ENCODE measurements at places on chromosomes 7 and 10.
A peak's percentile ranks its signal among the peaks of the same experiment; 100 is the strongest.

GRCh38 chr10:45253183-45253914 lies 62.1 kb downstream of the OR13A1 start:
- DNase-seq, result no peak

DNA sequence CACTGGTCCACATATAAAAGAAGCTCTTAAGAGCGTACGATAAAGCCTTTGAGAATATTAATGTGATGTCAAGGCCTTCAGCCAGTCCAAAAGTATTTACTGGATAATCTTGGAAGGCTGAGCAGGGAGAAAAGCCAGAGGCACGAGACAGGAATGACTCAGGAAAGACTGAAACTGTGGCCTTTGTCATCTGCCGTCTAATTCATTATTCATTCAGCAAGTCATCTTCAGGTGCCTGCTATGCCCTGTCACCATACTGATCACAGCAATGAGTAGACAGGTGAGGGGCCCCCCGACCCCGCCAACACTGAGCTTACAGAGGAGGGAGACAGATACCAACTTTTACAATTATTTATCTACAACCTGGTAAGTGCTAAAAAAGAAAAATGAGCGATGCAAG lies 78.9 kb downstream of the VOPP1 start:
- DNase-seq, result no peak

GRCh38 chr10:116634126-116634975 lies 13.6 kb downstream of the PNLIPRP2 start:
- no peak for DNase-seq

DNA sequence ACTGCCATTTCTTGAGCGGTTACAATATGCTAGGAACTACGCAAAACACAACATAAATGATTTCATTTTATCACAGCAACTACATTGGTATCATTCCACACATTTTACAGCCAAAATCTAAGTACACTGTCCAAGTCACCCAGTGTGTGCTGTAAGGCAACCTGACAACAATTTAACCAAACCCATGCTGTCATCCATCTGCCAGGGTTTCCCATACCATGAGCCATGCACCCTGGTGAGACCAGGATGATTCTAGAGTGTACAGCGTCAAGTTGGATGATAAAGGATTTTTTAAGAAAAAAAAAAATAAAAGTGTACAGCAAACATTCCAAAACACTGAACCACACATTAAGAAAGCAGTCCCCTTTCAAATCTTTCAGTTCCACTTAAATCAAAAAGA lies 52.9 kb downstream of the PIK3AP1 start:
- DNase-seq, result no peak

- DNase-seq, result no peak
Measured at GRCh38 chr7:34260279-34260678, 354.9 kb downstream of the BMPER start.

DNA sequence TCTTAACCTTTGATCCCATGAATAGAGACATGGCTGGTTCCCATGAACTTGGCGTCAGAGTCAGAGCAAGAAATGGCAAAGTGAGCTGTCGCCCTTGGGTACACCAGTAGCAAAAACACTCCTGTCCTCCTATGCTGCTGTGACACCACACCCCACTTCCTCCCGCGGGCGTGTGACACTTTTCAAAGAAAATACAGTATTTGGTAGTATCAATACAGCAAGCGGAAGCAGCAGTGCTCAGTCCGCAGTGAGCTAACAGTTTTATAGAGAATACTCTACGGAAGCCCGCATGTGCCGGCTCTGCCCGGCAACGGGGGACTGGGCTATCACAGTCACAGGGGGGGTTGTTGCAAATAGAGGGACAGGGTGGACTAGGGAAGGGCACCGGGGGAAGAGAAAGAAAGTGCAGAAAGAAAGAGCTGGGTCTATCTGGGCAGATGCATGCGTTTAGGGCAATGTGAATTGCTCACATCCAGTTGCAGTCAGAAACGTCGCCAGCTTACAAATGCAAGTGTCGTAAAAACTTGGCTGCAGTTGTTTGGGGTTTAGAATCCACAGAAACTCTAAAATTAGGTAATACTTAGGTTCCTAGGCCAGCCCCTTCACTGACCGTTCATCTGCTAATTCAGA lies 49.8 kb downstream of the PRKCQ start:
- DNase-seq, result no peak

- DNase-seq, result no peak
Measured at GRCh38 chr7:23369695-23370404, 70.7 kb downstream of the MALSU1 start.

DNA sequence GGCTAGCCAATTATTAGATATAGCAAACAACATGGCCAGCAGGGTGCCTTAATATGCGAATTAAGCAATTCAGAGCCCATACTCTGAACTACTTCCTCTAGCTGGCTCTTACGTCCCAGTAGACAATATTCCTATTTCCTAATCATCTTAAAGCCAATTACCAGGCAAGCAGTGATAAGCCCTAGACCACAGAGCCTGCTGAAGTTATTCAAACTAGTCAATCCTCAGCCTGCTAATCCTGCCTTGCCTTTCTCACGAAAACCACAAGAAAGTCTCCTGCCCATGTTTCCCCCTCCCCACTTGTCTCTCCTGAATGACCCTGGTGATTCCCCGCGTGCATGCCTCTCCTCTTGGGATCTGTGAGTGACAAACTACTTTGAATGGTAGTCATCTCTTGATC lies 86.8 kb upstream of the CACNA2D1 start:
- DNase-seq, result no peak

DNA sequence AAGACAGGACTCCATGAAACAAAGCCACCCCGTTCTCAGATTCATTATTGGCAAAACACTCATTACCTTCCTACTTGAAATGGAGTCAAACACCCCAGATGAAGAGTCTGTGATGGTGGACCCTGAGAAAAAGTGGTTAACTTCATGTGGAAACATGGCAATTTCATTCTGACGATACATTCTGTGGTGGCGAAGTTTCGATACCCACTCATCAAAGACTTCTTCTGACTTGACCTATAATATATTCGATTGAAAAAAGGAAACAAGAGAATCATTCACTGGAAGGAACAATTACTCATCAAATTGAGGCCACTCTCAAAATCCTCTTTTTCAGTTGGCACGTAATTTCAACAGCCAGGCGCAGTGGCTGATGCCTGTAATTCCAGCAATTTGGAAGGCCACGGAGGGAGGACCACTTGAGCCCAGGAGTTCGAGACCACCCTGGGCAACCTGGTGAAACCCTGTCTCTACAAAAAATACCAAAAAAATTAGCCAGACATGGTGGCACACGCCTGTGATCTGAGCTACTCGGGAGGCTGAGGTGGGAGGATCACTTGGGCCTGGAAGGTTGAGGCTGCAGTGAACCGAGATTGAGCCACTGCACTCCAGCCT lies 108.8 kb upstream of the GSDME start:
- no peak for DNase-seq

DNA sequence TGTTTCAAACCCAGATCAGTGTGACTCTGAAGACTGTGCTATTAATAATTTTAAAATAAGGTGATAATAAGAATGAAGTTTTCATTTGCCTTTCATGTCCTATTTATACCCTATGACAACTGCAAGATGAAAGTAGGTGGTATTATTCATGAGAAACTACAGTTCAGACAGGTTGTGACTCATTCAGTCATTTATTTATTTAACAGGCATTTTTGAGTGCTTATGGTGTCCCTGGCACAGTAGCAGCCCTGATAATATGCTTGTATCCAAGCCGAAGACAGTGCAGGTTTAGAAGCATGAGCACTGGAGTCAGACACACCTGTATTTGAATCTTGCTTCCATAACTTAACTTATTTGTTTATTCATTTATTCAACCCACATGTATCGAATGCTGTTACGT lies 87.1 kb downstream of the FZD1 start:
- no peak for DNase-seq

- DNase-seq, result no peak
Measured at GRCh38 chr7:4042402-4043045, 639.6 kb upstream of the FOXK1 start.

GRCh38 chr10:130463104-130463875 lies 327.1 kb downstream of the GLRX3 start:
- DNase-seq, result no peak

- DNase-seq, result no peak
Measured at GRCh38 chr7:45451342-45452035, 122.7 kb upstream of the ADCY1 start.

DNA sequence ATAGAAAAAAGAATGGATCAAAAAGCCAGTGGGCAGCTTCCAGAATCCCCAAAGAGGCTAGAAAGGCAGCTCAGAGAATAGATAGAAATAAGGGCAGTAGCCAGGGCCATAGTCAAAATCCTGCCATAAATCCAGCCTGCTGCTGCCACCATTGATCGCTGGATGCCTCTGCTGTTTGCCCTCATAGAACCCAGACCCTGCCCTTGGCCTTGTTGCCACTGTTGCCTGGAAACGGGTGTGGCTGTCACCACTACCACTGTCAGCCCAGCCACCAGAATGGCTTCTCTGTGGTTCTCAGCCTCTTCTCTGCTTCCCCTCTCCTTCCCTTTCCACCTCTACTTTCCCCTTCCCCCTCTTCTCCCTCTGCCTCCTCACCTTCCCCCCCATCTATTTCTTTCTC lies 57.8 kb downstream of the HHEX start:
- no peak for DNase-seq

- DNase-seq, result no peak
Measured at GRCh38 chr10:47453141-47454007, 30.5 kb downstream of the ANXA8 start.

GRCh38 chr7:101814081-101814990 lies 3.1 kb upstream of the CUX1 start:
- no peak for DNase-seq

- peak; percentile 18 for DNase-seq
Measured at GRCh38 chr10:59176241-59177030, at the start of gene PHYHIPL. PHYHIPL (plus strand) TSS chr10:59176643; CDS start chr10:59176854, 211 bp downstream.

GRCh38 chr10:17891435-17891834 lies 60.3 kb upstream of the SLC39A12 start:
- no peak for DNase-seq

DNA sequence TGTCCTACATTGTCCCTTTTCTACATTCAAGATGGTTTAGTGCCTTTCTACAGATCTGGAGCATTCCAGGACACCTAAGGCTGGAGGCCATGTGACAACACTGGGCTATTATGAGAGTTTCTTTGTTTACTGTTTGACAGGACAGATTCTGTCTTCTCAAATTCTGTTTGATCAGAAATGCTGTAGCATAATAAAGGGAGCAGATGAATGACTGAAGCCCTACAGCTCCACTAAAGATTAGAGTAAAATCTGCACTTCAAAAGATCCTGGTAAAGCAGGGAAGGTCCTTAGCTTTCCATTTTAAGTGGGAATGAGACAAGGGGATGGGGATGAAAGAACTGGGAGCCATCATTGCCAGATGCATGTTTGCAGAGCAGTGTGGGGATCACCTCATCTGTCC lies 38.4 kb downstream of the TMEM229A start:
- DNase-seq, result no peak

GRCh38 chr7:141954334-141954733 lies 7.6 kb upstream of the CLEC5A start:
- DNase-seq, result no peak

DNA sequence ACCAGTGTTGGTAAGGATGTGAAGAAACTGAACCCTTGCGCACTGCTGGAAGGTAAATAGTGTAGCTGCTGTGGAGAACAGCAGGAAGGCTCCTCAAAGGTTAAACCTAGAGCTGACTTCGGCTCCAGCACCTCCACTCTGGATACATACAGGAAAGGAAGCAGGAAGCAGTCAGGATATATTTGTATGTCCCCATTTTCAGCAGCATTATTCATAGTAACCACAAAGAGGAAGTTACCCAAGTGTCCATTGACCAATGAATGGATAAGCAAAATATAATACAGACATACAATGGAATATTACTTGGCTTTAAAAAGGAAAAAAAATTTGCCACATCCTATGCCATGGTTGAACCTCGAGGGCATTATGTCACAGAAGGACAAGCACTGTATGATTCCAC lies 15.0 kb downstream of the RET start:
- DNase-seq, result no peak

- DNase-seq, result no peak
Measured at GRCh38 chr7:77481615-77482014, 55.5 kb upstream of the PTPN12 start.

GRCh38 chr7:79060498-79060897 lies 393.0 kb downstream of the MAGI2 start:
- no peak for DNase-seq

DNA sequence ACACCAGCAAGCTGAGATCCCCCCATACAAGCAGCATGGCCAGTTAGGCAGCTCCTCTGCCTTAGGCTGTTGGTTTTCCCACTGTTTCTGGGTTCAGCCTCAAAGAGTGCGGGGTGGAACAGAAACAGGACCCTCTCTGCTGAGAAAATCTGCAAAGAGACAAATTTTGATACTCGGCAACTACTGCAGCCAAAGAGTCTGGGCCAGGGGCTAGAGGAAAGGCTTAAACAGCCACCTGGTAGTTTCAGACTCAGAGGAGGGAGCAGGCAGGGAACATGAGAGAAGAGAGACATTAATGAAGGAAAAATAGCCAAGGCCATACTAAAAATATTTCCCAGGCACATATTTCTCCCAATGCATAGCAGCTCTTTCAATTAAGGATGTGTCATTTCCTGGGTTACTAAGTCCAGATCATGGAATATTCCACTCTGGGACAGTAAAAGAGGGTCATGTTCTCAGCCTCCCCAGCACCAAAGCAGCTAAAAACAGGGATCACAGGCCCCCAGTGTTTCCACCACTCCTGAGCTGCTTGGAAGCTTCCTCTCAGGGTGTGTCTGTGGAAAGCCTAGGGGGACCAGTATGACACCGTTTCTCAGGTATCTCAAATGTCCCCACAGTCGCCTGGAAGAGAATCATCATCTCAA lies 29.8 kb downstream of the PDLIM1 start:
- no peak for DNase-seq

- DNase-seq, result no peak
Measured at GRCh38 chr10:4353059-4353655, 472.9 kb upstream of the AKR1E2 start.

- DNase-seq, result no peak
Measured at GRCh38 chr7:157483971-157484410, 147.2 kb downstream of the DNAJB6 start.

GRCh38 chr7:27183682-27184336 lies 1.2 kb downstream of the HOXA11 start:
- DNase-seq, result no peak

DNA sequence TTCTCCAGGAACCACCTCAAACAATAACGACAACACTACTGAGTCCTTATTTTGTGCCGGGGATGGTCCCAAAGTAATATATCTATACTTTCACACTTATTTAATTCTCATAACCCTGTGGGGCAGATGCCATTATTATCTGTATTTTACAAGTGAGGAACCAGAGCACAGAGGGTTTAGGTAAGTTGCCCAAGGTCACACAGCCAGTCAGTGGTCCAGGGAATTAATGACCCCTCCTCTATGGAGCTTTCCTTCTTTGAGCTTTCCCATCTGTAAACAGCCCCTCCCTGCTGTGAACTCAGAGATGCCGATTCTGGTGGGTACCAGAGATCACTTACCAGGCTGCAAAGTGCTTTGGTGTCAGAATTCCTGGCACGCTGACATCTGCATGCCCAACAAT lies 105.7 kb downstream of the C10orf105 start:
- no peak for DNase-seq

GRCh38 chr10:11842411-11842810 lies 19.3 kb downstream of the PROSER2 start:
- DNase-seq, result no peak

DNA sequence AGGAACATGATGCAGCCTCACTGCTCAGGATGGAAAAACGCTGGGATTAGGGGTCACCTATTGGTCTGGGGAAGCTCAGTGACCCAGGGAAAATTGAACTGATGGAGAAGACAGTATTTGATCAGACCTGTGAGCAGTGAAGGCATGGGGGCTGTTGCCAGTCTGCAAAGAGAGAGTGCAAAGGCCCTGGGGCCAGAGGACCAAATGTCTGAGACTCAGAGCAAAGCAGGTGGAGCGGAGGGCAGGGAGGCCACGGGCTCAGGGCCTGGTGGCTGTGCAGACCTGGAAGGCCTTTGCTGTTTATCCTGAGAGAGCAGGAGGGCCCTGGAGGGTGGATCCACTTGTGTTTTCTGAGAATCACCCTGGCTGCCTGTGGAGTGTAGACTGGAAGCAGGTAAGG lies 67.1 kb downstream of the INPP5A start:
- no peak for DNase-seq

Data from cortex of kidney (tissue), 1 donor.